ENCODE measurements at places on chromosomes 2 and 18. TPM values are rescaled to one million over a fixed set of nuclear protein-coding genes. Genes with fewer than 3 reads are reported as not detected.

The KATNAL2 gene
- 0.82 TPM for total RNA-seq

The ANKRD62 gene
- total RNA-seq, result not detected

The RGPD4 gene
- total RNA-seq, result 0.72 TPM

The DOK6 gene
- not detected for total RNA-seq

The METTL21A gene
- 32.8 TPM for total RNA-seq

The TUBB8B gene
- not detected for total RNA-seq

GRCh38 chr2:151334082-151334815 is 23.1 kb upstream of the TNFAIP6 start:
- H3K4me3 ChIP-seq, result no peak overlapping the region
- H3K27ac ChIP-seq, result no peak overlapping the region
- no peak for DNase-seq
- H3K27me3 ChIP-seq, result no peaks in the 10 kb centered on the region
- H3K36me3 ChIP-seq, result no peaks in the 10 kb centered on the region
- no peaks in the 10 kb centered on the region for H3K4me1 ChIP-seq

- H3K4me1 ChIP-seq, result no peaks in the 10 kb centered on the region
- H3K4me3 ChIP-seq, result no peak overlapping the region
- H3K36me3 ChIP-seq, result no peaks in the 10 kb centered on the region
- H3K27me3 ChIP-seq, result no peaks in the 10 kb centered on the region
- no peak for DNase-seq
Observed at GRCh38 chr2:152428800-152429582, 94.0 kb downstream of the FMNL2 start.

DNA sequence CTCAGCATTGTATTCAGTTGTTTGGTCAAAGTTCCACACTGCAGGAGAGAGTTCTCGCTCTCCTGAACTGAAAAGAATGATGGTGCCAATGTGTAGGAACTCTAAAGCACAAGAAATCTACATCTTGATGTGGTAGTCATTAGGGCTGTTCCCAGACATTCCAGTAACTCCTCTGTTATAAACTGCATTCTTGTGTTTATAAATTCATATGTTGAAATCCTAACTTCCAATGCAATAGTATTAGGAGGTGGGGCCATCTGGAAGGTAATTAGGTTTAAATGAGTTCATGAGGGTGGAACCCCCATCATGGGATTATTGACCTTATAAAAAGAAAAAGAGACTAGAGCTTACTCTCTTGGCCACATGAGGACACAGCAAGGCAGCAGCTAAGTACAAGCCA is 239.6 kb downstream of the CDH20 start:
- no peaks in the 10 kb centered on the region for H3K27me3 ChIP-seq
- no peaks in the 10 kb centered on the region for H3K4me1 ChIP-seq
- no peak for DNase-seq

- no peak overlapping the region for H3K27ac ChIP-seq
- no peaks in the 10 kb centered on the region for H3K27me3 ChIP-seq
- H3K4me3 ChIP-seq, result no peak overlapping the region
- no peak for DNase-seq
- H3K4me1 ChIP-seq, result no peaks in the 10 kb centered on the region
- H3K36me3 ChIP-seq, result no peaks in the 10 kb centered on the region
Observed at GRCh38 chr2:165634855-165635254, 159.2 kb downstream of the GALNT3 start.

DNA sequence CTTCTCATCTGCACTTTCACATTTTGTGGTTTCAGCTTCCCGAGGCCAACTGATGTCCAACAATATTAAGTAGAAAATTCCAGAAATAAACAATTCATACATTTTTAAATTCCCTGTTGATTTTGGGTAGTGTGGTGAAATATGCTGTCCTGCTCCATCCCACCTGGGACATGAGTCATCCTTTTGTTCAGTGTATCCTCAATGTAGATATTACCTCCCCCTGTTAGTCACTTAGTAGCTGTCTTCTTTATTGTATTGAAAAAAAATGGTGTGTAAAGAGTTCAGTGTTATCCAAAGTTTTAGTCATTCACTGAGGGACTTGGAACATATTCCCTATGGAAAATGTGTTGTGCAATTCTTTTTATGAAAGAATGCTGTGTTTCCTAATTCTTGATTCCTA is 348.1 kb downstream of the SOCS6 start:
- DNase-seq, result no peak
- H3K27ac ChIP-seq, result no peak overlapping the region
- H3K4me3 ChIP-seq, result no peak overlapping the region
- H3K36me3 ChIP-seq, result no peaks in the 10 kb centered on the region

GRCh38 chr2:231957913-231958763 is 3.4 kb upstream of the DIS3L2 start:
- DNase-seq, result no peak
- no peak overlapping the region for H3K4me3 ChIP-seq
- no peaks in the 10 kb centered on the region for H3K36me3 ChIP-seq
- H3K27ac ChIP-seq, result no peak overlapping the region
- no peaks in the 10 kb centered on the region for H3K27me3 ChIP-seq

DNA sequence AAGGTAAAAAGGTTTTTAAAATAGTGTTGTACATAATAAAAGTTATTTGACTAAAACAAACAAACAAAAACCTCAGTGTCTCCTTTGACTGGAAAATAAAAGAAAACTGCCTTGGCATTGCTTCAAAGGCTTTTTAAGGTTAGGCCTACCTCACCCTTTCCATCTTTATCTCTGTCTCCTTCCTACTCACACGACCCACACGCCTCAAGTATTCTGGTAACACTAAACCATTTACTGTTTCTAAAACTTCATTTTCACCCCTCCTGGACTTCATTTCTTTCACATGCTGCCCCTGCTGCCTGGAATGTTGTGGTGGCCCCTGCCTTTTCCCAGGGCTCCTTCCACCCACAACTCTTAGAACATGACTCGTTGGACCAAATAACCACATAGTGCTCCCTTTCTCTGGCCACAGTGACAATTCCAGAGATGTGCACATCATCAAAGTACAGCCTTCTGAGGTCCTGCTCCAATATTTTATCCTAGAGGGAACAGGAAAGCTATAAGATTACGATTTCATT is 54.0 kb downstream of the ERBB4 start:
- H3K27me3 ChIP-seq, result no peaks in the 10 kb centered on the region
- no peak for DNase-seq
- H3K4me1 ChIP-seq, result no peaks in the 10 kb centered on the region
- no peaks in the 10 kb centered on the region for H3K36me3 ChIP-seq

DNA sequence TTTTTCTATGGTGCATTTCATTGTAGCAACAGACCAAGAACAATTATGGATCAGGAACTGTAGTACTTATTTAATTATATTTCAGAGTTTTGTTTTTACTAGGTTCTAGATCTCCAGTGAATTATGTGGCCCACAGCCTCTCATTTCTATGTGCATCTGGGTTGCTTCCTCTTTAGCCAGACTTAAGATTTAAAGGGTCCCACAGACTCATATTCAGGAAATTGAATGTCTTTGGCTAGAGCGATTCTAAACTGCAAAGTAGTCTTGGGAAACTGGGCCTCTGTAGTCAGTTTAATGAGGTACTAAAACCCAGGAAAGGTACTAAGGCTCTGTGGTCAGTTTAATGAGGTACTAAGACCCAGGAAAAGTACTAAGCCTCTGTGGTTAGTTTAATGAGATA is 94.4 kb downstream of the LYPD6B start:
- H3K36me3 ChIP-seq, result no peaks in the 10 kb centered on the region
- H3K27ac ChIP-seq, result no peak overlapping the region
- H3K4me3 ChIP-seq, result no peak overlapping the region
- no peaks in the 10 kb centered on the region for H3K4me1 ChIP-seq

- no peak overlapping the region for H3K27ac ChIP-seq
- no peaks in the 10 kb centered on the region for H3K4me1 ChIP-seq
- DNase-seq, result no peak
- H3K27me3 ChIP-seq, result no peaks in the 10 kb centered on the region
- no peak overlapping the region for H3K4me3 ChIP-seq
- H3K36me3 ChIP-seq, result no peaks in the 10 kb centered on the region
Observed at GRCh38 chr18:67504739-67505138, 11.8 kb downstream of the DSEL start.

DNA sequence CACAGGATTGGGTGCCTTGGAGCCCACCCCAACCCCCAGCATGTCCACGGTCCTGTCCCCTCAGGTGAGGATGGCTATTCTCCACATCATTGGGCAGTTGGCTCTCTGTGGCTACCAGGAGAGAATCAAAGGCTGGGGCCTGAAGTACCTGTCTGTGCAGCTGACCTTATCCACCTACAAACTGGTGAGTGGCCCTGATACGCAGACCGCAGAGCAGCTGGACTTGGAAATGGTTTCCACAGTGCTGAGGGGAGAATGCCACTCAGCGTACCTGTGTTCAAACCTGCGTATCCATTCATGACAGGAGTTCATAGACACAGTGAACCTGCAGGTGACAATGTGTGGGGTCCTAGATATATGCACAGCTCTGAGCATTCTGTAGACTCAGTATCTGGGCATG is 21.6 kb downstream of the MROH2A start:
- H3K27me3 ChIP-seq, result no peaks in the 10 kb centered on the region
- H3K36me3 ChIP-seq, result no peaks in the 10 kb centered on the region
- no peak overlapping the region for H3K27ac ChIP-seq
- no peaks in the 10 kb centered on the region for H3K4me1 ChIP-seq

DNA sequence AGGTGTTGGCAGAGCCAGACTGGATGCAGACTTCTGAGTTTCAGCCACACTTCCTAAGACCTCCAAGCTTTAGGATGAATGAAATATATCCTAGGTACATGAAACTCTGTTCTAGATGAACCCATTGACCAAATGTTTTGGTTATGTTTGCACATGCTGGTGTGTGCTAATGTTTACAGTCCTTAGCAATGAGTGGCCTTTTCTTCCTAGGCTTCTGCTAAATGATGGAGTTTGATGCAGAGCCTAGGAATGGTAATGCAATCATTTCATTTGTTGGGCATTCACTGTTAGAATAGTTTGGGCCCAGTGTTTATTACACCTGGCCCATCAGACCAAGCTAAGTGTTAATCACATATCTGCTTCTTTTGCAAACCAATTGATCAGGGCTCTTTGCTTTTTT is 464.7 kb downstream of the MEIS1 start:
- no peaks in the 10 kb centered on the region for H3K27me3 ChIP-seq
- no peak overlapping the region for H3K27ac ChIP-seq
- no peaks in the 10 kb centered on the region for H3K4me1 ChIP-seq
- DNase-seq, result no peak

GRCh38 chr18:52334896-52335295 is 5.1 kb upstream of the DCC start:
- no peak overlapping the region for H3K4me3 ChIP-seq
- no peaks in the 10 kb centered on the region for H3K36me3 ChIP-seq
- H3K4me1 ChIP-seq, result no peaks in the 10 kb centered on the region
- no peak overlapping the region for H3K27ac ChIP-seq
- DNase-seq, result no peak

DNA sequence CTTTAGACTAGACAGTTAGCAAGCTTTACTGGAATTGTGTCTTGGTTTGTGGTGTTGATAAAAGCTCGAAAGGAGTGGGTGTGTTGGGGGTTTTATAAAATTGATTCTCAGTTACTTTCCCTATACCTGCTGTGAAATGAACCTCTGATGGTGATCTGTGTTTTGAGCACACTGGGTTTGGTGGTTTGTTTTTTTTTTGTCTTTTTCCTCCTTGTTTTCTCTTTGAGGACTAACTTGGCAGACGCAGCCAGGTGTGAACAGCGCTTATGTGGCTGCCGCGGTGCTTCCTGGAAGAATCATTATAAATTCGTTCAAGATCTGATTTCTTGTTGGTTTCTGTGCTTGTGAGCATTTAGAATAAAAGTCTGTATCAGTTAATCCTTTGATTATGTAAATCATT is 28.5 kb downstream of the GRHL1 start:
- H3K36me3 ChIP-seq, result no peaks in the 10 kb centered on the region
- H3K4me1 ChIP-seq, result peaks cover 7% of the 10 kb centered on the region
- H3K4me3 ChIP-seq, result no peak overlapping the region
- no peak overlapping the region for H3K27ac ChIP-seq
- no peaks in the 10 kb centered on the region for H3K27me3 ChIP-seq

GRCh38 chr18:59068276-59069071 is 71.2 kb upstream of the SEC11C start:
- H3K27me3 ChIP-seq, result no peaks in the 10 kb centered on the region
- H3K27ac ChIP-seq, result no peak overlapping the region
- no peak overlapping the region for H3K4me3 ChIP-seq
- no peaks in the 10 kb centered on the region for H3K4me1 ChIP-seq
- DNase-seq, result no peak
- H3K36me3 ChIP-seq, result no peaks in the 10 kb centered on the region

- DNase-seq, result no peak
- no peaks in the 10 kb centered on the region for H3K4me1 ChIP-seq
- H3K27me3 ChIP-seq, result no peaks in the 10 kb centered on the region
- no peak overlapping the region for H3K27ac ChIP-seq
- no peak overlapping the region for H3K4me3 ChIP-seq
- no peaks in the 10 kb centered on the region for H3K36me3 ChIP-seq
Observed at GRCh38 chr18:60534538-60534937, 162.0 kb upstream of the MC4R start.

DNA sequence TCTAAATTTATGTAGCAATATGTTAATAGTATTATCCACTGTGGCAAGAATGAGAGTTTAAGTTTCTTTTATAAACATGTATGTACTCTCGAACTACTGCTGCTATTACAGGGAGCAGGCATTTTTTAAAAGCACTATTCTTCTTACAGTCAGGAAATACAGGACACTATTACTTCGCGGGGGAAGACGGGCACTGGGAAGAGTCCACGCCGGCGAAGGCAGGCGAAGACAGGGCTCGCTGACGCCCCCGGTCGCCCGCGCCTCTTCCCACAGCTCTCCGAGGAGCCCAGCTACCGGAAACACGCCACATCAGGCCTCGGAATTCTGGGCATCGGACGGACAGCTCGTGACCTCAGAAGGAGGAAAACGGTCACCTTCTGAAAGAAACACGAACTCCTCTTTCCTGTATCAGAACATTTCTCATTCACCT is 90.2 kb downstream of the FAM161A start:
- DNase-seq, result no peak
- peak overlapping the region; percentile 64 for H3K4me3 ChIP-seq
- H3K36me3 ChIP-seq, result no peaks in the 10 kb centered on the region
- peak overlapping the region; percentile 90 for H3K27ac ChIP-seq

DNA sequence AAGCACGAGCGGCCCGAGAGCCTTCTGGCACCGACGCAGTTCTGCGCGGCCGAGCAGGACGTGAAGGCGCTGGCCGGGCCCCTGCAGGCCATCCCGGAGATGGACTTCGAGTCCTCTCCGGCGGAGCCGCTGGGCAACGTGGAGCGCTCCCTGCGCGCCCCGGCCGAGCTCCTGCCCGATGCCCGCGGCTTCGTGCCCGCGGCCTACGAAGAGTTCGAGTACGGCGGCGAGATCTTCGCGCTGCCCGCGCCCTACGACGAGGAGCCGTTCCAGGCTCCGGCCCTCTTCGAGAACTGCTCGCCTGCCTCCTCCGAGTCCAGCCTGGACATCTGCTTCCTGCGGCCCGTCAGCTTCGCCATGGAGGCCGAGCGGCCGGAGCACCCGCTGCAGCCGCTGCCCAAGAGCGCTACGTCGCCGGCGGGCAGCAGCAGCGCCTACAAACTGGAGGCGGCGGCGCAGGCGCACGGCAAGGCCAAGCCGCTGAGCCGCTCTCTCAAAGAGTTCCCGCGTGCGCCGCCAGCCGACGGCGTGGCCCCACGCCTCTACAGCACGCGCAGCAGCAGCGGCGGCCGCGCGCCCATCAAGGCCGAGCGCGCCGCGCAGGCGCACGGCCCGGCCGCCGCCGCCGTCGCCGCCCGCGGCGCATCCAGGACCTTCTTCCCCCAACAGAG is 70.4 kb downstream of the ARHGEF33 start:
- no peaks in the 10 kb centered on the region for H3K36me3 ChIP-seq
- H3K4me1 ChIP-seq, result no peaks in the 10 kb centered on the region
